ENCODE measurements at places on chromosomes 6 and 20.

GRCh38 chr6:18596531-18596835, 209.3 kb downstream of the RNF144B start:
- no peak for DNase-seq

DNA sequence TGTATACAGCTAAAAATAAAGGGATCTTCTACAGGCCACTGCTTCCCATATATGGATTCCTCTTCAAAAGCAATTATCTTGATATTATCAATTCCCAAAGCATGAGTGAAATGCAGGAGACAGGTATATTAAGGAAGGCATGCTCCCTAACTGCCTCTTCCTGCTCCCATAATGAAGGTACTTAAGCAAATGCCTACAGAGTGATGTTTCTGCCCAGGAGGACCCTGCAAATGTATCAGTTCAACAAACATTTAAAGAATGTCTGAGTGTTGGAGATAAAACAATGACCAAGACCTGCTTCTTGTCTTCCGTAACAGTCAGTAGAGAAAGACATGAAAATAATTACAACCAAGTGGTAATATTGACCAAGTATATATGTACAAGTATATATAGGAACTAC, 4.2 kb downstream of the UBE2J1 start:
- no peak for DNase-seq

GRCh38 chr20:14832630-14833029, 495.2 kb upstream of the FLRT3 start:
- DNase-seq = no peak

DNA sequence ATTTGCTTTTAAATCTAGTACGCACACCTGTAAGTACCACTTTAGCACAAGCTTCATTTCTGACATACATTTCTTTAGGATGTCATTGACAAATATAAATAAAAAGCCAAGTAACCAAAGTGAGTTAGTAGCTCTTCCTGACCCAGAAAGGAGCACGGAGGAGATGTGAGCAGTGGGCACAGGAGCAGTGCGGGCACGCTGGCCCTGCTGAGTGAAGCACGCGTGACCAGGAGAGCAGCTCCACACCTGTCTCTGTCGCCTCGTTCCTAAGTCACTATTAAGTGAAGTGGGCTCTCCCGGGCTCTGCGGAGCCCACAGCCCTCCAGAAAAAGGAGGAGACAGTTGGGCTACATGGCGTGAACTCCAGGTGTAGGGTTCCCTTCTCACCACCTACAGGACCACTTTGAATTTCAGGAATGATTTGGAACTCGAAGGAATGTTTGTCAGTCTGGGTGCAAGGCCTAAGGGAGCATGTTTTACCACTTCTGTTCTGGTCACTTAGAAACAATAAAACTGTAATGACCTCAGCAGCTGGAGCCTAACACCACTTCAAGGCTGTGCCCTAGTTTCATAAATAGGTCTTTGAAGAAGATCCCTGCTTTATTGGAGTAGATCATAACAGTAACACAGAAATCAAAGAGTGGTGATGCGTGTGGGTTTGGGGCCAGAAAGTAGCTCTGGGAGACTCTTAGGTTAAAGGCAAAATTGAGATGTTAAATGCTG, 95.9 kb downstream of the FAM120B start:
- no peak for DNase-seq

- peak; percentile 41 for DNase-seq
Observed at GRCh38 chr6:44115866-44116265, 11.4 kb downstream of the MRPL14 start.

DNA sequence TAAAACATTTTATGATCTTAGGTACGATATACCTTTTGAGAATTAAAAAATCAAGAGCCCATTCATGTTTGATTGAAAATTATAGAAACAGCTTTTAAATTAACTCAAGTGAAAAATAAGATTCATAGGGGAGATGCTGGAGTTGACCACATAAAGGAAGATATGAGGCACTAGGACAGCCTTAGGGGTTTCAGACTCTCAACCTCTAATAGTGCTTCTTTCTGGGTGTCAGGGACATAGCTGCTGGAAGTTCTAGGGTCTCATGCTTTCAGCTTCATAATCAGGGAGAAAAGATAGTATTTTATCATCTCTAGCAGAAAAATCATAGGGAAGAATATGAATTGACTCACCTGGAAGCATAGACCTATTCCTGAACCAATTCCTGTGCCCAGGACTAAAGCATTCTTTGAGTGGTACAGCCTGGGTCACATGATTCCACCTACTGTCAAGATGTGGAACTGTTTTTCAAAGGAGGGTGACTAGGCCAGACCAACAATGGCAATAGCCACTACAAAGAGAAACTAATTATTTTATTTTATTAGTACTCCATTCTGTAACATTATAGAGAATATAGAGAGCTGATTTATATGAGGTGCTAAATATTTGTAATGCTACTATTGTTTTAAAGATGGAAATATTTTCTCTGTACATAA, 27.8 kb upstream of the CENPW start:
- DNase-seq = no peak

GRCh38 chr20:51542033-51542570, 417 bp downstream of the NFATC2 start:
- no peak for DNase-seq

GRCh38 chr20:59138114-59138748, 25.4 kb upstream of the ZNF831 start:
- no peak for DNase-seq

DNA sequence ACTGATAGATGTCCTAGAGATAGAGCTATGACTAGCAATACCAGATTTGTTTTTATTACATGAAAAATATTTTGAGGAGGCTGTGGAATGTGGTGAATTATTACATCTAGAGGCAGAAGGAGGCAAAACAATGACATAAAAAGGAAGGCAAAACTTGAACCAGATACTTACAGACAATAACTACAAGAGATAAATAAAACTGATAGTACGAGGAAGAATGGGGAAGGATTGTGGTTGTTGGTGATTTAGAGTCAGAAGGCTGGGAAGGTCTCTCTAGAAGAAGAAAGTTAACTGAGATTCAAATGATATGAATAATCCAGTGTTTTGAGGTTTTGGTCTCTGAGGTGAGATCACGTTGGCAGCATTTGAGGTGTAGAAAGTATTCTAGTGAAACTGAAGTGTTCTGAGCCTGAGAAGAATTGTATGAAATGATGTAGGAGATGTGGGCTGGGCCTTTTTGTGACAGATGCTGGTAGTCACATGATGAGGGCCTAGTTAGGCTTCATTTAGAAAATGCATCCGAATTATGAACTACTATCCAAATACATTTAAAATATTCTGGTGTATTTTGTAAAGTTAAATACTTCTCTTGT, 589.1 kb downstream of the EYS start:
- no peak for DNase-seq

DNA sequence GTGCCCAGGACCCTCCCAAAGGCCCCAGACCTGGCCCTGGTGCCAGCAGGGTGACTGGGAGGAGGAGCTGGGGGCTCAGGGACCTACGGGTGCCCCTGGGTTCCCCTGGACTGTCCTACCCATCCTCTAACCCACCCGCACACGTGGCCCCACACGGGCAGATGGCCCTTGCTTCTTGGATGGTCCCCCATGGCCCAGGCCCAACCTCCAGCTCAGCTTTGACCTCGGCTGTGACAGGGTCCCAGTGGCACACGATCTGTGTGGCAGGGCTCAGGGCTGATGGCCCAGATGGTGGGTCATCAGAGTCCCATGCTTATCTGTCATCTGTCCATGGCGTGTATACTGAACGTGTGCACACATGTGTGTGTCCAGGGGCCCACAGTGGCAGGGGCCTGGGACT, 4.0 kb downstream of the NTSR1 start:
- DNase-seq = no peak

DNA sequence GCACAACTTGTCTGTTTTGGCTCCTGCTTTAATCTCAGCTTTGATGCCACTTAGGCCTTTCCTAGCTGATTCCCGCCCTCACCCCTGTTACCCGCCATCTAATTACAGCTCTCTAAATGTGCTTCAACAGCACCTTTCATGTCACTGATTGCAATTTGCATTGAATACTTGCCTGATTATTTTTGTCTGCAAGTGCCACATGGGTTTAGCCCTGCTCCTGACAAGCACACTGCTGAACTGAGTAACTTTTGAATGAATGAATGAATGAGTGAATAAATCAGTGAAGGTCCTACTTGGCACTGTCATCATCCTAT, 591 bp upstream of the DCBLD1 start:
- no peak for DNase-seq

DNA sequence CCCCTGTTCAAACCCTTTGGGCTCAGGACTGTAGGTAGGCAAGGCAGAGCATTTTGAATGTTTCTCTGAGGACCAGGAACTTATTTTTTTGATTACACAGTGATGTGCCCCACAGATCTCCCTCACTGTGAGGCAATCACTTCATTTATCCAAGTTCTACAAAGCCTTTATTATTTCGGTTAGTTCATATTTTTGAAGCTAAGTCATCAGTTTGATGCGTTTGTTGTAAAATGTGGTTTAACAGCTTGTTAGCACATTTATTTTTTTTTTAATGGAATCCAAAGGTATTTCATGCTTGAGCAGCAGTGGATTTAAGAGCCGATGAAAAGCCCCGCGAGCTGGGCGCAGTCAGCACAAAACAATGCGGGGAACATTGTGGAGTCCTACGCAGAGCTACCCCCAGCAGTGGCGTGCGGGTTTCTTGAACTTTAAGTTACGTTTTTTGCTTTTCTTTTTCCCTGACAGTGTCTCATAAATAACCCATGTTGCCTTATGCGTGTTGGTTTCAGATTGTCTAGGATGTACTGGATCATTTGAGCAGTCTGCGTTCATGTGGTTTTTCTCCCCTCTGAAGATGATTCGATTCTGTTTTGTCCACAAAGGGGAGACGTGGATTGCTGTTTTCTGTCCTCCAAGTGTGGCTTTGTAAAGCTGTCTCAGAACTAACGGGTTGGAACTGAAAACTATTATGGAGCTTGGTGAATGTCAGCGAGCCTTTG, 233.6 kb upstream of the BMP2 start:
- no peak for DNase-seq

DNA sequence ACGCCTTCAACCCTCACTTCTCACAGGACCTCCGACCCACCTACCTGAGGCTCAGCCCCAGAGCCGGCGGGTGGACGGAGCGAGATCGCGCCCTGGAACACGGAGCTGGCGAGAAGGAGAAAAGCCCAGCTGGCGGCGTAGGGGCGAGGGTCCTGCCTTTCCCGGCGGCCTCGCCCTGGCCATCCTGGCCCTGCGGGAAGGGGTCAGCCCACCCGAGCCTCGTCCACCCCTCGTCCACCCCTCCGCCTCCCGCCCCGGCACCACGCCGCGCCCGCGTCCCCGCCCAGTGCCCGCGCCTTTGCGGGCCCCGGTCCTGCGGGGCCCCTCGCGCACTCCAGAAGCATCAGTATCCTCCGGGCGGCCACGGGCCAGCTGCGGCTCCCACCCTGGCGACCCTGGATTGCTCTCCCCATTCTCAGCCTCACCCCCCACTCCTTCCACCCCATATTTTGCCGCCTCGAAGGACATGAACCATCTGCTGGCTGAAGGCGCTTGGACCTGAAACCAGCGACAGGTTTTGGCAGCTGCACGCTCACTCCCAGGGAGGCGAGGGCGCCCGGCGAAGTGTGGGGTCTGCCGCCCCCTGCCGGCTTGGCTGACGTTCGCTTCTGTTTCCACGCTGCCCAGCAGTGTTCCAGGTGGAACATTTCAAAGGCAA, 65.1 kb downstream of the PLG start:
- DNase-seq = no peak

DNA sequence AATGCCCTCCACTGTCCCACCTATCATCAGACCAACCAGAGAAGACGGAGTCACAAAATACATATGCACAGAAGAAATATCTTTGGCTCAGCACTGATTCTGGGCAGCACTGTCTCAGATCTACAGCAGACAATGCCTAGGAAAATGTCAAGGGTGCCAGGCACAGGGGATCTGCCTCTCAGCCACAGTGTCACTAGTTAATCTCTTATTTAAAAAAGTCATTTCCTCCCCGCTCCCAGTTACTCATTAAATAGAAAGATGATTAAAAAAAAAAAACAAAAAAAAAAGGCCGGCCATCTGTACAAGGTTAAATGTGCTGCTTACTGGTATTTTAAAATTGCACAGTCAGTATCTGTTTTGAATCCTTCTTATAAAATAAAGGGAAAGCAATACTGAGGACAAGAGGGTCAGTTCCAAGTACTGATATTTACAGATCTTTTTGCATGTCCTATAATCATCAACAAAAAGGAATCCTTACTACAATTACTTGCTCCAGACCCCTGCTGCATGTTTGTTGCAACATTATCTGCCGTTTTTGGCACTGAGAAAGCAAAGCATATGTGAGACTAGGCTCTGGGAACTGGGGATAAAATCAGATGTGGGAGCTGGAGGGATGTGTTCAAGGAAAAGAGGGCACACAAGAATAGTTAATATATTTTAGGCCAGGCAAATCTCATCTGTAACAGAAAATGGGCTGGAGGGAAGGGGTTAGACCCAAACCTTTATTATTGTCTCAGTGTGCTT, 299.3 kb downstream of the KIF16B start:
- no peak for DNase-seq

DNA sequence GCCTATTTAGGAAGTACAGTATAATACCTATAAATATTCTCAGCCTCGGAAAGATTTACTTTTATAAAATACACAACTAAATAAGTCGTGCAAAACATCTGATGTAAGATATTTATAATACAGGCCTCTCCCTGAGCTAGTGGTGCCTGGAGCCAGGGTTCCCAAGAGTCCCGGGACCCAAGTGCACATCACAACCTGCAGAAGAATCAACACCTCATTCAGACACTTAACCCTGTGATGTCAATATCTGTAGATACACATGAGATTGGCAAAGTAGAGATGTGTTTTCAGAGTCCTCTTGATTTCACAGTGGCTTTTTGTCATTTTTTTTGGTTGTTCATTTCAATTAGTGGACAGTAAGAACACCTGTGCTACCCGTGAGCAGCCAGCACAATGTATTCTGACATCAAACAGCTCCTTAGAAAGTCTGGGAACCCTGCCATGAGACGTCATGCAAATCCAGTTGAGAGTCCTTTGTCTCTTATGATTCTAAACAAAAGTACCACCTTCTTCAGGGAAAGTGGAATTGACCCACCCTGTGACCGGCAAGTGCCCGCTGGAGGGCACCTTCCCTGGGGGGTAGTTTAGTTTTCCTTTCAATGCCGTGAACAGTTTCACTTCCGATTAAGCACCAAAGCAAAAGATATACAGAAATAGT, 101.6 kb downstream of the DACT2 start:
- DNase-seq = no peak

DNA sequence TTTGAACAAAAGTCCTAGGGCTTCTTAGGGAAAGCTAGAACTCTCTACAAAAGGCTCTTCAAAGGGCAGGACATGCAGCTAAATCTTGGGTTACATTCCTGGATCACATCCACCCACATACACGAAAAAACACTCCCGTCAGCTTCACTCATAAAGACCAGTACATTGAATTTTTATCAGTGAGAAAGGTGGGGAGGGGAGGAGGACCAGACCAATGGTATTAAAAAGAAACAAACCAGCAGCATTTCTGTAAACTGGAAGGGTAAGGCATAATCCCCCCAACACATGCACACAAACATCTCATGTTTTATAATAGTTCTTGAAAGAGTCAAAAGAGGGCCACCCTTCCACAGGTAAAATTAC, 31.6 kb downstream of the MYLK4 start:
- no peak for DNase-seq

GRCh38 chr20:9457136-9457535, 57.3 kb upstream of the LAMP5 start:
- DNase-seq = no peak

GRCh38 chr20:49862607-49863200, 50.1 kb downstream of the SLC9A8 start:
- DNase-seq = no peak

- no peak for DNase-seq
Observed at GRCh38 chr20:11328839-11329238, 588.9 kb upstream of the BTBD3 start.
